ENCODE measurements at places on chromosomes 4 and X.

DNA sequence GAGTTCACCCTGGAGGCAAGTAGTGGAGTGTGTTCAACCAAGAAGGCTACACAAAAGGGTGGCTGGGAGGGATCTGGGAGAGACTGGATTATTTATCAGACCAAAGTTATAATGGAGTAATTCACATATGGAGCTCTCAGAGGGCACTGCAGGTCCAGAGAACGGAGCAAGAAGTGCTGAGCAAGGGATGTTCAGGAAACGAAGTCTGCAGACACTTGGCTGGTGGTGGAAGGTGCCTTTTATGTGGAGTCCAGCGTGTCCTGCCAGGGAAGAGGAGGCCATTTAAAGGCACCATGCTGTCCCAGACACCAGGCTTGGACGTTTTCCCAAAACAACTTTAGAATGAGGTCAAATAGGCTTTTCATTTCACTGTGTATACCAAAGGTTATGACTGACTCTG, 130.1 kb downstream of the CEP135 start:
- DNase-seq, result no peak

GRCh38 chr4:86670298-86670697, 76.2 kb downstream of the PTPN13 start:
- no peak for DNase-seq

DNA sequence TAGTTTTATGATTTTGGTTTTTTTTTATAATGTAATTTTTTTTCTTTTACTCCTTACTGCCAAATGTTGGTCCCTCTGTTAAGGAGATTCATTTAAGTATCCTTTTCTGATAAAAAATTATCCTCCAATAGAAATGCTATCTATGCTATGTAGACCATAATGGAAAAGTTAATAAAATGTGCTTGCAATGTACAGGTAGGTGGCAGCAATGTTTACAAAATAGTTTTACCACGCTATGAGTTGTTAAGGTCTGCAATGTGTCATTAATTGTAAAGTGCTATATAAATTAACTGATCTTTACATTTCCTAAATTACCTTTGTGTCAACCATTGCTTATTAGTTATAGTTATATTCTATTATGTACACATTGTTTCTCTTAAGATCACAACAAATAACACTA, 3.8 kb upstream of the CENPC start:
- no peak for DNase-seq

DNA sequence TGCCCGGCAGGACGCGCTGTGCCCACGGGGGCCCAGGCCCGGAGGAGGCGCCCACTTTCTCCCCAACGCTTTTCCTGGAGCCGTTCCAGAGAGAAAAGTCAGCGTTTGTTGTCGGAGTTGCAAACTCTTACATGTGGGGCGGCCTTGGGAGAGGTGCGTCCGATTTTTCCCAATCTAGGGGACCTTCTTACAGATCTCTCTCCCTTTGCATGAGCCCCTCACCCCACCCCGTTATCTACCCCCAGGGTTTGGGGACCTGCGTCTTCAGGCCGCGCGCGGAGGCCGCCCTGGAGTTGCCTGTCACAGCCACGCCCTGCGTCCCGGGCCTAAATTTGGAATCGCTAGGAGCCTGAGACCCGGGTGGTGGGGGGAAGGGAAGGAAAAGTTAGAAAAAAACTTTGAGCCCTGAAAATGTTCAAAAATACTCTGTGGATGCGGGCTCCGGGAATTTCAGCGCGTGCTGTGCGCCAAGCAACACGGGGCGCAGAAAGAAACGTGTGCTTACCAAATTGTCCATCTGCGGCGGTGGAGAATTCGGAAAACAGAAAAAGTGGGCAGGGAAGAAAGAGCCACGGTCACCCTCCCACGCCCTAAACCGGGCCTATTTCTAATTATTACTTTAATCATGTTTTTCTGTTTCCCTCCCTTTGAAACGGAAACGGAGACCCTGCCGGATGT, 587 bp downstream of the CD99 start:
- no peak for DNase-seq

GRCh38 chr4:141169391-141169790, 36.1 kb upstream of the RNF150 start:
- no peak for DNase-seq

DNA sequence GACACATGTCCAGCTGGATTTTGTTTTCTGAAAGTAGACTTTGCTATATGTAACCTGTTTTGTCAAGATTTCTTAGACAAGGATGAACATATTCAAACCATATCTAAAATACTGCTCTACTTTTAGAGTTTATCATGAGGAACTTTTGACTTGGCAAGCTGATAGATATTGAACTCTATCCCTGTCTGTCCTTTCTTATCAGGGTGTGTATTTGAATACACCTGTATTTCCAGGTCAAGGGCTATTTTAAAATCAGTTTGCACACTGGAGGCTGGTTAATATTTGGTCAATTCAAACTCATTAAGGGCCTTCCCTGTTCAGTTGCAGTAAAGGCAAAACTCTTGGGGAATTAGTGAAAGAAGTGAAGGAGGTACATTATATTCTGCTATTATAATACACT, 2.3 kb downstream of the CDS1 start:
- DNase-seq, result no peak

DNA sequence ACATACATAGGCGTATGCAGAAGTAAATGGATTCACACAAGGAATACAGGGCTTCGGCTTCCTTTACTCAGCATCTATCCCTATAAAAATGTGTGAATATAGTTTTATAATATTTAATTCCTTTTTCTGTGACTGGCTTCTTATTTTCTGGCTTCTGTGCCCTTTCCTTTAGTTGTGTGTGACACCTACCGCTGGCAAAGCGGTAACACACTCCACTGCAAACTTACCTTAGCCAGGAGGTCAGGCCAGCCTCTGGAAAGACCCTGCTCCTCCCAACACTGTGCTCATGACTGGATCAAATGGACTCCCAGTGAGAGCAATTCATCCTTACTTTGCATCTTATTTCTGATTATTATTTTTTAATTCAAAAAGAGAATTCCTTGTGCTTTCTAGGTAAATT, 244.2 kb downstream of the ANK2 start:
- DNase-seq, result no peak
